ENCODE measurements at places on chromosomes 11 and 22.
A peak's percentile ranks its signal among the peaks of the same experiment; 100 is the strongest.

GRCh38 chr11:73091521-73092305 is 50.4 kb downstream of the FCHSD2 start:
- DNase-seq: no peak

DNA sequence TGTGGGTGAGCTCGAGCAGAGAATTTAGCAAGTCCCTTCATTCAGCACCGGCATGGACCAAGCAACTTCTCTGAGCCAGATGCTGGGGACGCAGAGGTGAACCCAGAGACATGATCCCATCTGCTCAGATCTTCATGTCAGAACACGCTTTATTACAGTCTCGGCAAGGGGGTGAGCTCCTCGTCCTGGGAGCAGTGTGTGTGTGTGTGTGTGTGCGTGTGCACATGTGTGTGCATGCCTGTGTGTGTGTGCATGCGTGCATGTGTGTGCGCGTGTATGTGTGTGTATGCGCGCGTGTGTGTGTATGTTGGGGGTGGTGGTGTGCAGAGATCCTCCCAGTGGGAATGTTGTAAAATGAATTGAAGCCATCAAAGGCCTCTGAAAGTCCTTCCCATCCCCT is 9.8 kb downstream of the MIAT start:
- no peak for DNase-seq

DNA sequence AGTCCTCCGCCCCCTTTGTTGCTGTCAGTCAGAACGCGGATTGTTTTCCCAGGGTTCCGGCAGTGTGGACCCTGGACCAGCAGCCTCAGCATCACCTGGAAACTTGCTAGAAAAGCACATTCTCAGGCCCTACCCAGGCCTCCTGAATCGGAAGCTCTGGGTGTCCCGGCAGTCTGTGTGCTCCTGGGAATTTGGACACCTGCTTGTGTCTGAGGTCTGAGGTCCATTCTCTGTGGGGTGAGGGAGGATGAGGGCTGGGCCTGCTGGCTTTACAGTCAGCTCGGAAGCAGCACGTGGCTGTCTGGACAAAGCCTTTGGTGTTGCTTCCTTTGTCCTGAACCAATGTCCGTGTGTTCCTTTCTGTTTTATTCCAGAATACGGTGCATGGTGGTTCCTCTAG is 299.7 kb downstream of the TBC1D22A start:
- DNase-seq: no peak

DNA sequence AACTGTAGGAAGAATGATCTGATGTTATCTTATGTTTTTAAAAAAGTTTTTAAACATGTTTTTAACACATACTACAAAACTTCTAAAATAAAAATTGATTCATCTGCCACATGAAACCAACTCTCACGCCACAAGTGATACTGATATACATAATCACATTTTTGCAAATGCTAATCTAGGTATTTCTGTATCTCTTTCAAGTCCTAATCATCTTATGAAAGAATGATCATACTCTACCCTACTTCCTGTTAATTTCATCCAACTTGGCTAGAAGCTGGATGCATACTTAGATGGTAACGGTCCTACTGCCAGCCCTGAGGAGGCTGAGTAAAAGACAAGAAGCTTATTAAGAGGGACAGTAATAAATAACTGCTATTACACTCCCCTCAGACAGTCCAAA is 19.2 kb downstream of the THAP12 start:
- no peak for DNase-seq

DNA sequence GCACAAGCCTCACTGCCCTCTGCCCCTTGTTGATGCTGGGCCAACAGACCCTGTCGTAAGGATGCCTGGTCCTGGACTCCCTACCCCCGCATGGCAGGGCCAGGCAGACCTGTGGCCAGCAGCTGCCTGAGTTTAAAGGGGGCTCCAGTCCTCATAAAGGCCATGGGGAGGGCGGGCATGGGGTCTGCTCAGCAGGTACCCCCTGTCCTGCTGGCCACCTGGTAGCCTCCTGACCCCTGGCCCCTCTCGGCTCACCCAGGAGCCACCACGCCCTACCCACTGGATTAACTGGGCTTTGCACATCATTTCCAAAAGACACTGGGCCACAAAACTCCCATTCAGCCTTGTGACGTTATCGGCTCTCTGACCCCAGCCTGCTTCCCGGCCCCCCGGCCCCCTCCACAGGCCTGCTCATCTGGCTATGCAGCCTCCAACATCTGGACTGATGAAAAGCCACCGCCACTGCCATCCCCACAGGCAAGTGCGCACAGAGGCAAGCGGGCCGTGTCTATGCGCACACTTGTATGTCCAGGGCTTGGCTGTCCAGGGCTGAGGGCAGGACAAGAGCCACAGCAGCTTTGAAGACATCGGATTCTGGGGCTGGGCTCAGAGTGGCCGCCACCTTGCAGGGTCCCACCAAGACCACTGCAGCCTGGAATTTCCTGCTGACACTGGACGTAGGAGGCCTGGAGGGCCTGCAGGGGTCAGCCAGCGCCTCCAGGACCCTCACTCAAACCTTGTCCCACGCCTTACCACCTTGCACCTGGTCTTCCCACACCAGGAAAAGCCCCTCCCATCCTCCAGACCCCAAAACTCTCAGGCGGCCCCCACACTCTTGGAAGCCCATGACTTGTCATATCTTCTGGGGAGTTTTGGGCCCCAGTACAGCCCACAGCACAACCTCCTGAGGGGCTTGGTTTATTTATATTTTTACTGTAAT is 48.7 kb downstream of the IGF2 start:
- no peak for DNase-seq

DNA sequence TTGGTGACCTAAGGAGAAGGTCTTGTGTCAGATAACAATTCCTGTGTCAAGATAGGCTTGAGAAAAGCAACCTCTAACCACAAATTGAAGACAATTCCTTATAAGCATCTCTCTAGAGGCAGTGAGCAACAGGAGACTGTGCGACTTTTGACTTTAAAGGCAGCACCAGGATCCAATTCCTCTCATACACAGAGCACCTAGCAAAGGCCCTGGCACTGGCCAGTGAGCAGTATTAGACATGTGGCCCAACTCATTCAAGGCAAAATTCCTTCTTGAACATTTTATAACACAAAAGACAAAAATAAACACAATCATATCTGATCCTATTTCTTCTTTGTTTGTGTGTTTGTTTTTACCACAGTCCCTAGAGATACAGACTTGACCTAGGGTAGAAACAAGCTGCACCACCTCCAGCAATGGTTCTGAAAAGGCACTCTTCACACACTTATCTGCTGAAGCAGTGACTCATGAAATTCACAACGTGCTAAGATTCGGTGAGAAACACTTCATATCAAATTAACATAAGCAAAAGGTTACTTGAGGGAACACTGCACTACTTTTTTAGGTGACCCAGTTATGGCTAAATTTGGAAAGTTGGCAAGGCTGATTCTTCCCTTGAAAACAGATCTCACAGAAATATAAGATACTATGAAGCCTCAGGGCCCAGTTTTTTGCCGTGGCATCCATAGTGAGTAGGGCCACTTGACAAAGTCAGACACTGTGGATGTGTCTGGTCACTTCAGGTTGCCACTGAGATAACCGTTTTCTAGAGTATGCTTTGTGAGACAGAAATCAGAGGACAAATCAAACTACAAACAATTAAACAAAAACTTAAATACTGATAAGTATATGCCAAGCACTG is 1018.9 kb downstream of the DLG2 start:
- DNase-seq: no peak

DNA sequence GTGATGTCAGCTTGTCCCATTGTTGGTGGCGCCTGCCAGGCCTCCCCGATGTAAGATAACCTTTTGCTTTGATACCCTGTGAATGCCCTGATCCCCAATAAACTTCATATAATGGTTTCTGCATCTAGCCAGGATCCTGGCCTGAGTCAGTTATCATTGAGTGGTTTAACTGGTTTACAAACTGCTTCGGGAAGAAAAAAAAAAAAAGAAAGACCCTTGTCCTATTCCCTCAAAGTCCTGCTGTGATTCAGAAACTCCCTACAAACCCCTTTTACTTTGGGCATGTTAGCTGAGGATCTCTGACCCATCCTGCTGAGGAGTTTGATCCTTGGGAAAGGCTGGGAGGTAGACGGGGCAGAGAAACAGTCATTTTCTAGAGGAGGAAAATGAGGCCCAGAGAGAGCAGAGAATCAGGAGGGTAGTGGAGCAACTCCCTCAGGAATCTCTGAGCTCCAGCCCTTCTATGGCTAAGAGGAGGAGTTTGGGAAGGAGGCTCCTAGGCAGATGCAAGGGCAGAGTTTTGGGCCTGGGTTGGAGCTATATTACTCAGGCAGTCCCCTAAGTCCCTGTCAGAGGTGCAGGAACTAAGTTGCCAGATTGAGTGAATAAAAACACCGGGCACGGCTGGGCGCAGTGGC is 5.4 kb upstream of the CYB5R3 start:
- DNase-seq: no peak

DNA sequence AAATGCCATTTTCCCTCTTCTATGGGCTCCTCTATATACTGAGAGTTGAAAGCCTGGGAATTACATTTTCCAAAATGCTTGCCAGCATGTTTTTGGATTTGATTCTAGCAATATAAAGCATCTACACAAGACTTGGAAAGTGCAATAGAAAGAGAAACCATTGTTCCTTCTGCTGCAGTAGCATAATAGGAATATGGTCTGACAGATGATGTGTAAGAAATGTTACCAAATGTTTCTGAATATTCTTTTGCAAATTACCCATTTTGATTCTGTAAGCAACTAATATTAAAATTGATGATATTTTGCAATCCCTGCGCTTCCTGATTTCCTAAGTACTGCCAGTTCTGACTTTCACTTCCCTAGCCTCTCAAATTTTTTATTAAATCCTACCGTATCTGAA is 61.6 kb downstream of the CASP12 start:
- DNase-seq: no peak

DNA sequence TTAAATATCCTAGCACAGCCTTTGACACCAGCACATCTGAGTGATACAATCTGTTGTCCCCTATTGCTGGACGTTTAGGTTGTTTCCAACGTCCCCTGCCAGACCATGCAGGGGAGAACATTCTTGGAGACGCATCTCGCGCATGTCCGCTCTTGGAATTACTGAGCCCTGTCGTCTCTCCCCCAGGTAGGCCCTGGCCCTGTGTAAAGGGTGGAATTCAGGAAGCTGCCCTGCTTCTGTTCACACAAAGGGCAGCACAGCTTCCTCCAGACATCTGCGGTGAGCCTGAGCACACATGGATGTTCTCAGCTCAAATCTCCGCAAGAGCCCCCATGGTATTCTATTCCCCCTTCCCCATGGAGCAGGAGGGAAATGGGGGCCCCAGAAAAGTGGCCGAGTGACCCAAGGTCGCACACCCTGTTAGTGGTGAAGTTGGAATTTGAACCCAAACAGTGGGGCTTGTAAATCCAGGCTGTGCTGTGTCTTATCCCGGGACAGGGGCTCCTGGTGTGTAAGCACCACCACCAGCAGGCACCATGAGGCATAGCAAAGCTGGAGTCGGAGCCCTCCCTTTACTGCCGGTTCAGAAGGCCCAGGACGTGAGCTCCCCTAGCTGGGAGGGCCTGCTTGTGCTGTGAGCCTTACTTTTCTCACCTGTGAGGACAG is 5.0 kb upstream of the FGF19 start:
- DNase-seq: no peak

- no peak for DNase-seq
Measured at GRCh38 chr11:131906963-131907362, 536.5 kb downstream of the NTM start.

- DNase-seq: peak; percentile 86
Measured at GRCh38 chr11:77411717-77412441, 62.0 kb downstream of the PAK1 start.

DNA sequence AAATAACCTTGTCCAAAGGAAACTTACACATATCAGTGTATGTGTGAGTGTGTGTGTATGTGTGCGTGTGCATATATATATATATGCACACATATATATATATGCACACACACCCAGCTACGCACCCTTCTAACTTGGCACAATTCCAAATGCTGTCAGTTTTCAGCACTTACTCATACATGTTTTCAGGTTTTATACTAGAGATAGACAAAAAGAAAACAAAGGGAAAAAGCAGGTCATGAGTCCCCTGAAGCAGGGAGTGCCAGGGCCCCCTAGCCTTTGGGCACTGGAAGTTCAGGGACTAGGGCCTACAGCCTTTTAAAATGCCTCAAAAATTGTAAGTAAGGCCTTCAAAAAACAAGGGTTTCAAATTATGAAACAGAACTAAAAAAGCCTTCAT is 265.4 kb downstream of the CADM1 start:
- no peak for DNase-seq

DNA sequence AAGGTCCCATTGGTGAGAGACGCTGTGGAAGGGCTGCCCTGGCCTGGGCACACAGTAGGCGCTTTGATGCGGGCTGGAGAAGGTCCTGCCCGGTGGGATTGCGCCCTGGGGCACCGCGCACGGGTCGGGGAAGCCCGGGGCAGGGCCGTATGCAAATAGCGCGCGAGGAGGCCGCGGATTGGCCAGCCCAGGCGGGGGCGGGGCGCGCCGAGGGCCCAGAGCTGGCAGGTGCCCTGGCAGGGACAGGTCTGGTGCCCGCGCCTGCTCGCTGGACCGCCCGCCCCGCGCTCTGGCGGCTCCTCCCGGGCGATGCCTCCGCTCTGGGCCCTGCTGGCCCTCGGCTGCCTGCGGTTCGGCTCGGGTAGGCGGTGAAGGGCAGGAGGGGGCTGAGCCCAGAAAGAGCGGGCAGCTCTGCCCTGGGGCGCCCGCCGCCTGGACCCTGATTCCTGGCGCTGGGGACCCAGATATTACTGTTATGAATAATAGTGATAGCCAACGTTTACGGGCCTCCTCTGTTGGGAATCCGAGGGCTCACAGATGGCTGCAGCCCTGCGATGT is at the start of gene UPK3A:
UPK3A (plus strand) TSS at position 245 of the 558 bp plus-strand sequence; CDS start at position 310, 65 bp downstream.
- DNase-seq: peak; percentile 36

GRCh38 chr11:44945666-44946065 is 5.0 kb downstream of the TP53I11 start:
- DNase-seq: no peak

- DNase-seq: no peak
Measured at GRCh38 chr22:50102946-50103345, 13.1 kb downstream of the MOV10L1 start.

DNA sequence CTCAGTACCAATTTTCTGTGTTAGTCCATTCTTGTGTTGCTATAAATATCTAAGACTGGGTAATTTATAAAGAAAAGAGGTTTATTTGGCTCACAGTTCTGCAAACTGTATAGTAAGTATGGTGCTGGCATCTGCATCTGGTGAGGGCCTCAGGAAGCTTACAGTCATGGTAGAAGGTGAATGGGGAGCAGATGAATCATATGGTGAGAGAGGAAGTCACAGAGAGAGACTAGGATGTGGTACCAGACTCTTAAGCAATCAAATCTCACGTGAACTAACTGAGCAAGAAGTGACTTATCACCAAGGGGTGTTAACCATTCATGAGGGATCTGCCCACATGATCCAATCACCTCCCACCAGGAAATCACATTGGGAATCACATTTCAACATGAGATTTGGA is 60.8 kb upstream of the ZBED5 start:
- no peak for DNase-seq

GRCh38 chr11:101091781-101092180 is 37.8 kb downstream of the PGR start:
- no peak for DNase-seq

DNA sequence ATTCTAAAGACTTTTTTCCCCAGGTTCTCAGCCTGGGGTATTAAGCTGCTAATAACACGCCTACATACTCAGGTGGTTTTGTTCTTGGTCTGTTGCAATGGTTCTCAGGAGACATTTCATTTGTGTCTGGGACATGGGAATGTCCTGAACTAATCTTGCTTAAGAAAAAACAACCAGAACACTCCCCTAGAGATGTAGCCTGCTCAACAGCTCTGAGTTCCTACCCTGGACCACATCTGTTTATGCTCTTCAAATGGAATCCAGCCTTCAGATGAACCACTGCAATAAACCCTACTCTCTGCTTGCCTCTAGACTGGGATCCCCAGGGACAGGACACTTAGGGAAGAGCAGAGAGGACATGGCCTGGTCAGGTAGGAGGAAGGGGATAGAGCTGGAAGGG is 29.9 kb downstream of the RELT start:
- DNase-seq: no peak

GRCh38 chr22:50119768-50120251 is 30.0 kb downstream of the MOV10L1 start:
- DNase-seq: no peak

Data from hematopoietic multipotent progenitor cell treated with erythropoietin and hydrocortisone succinate and interleukin-3 and kit ligand, for 15 days (in vitro differentiated cells).